ENCODE measurements at places on chromosomes 3 and 15.

GRCh38 chr15:75834021-75834420 is 9.2 kb upstream of the UBE2Q2 start:
- no peak for DNase-seq
- peaks cover 6% of the 10 kb centered on the region for H3K4me1 ChIP-seq
- no peaks in the 10 kb centered on the region for H3K27me3 ChIP-seq
- H3K27ac ChIP-seq: no peak overlapping the region
- no peaks in the 10 kb centered on the region for H3K36me3 ChIP-seq

DNA sequence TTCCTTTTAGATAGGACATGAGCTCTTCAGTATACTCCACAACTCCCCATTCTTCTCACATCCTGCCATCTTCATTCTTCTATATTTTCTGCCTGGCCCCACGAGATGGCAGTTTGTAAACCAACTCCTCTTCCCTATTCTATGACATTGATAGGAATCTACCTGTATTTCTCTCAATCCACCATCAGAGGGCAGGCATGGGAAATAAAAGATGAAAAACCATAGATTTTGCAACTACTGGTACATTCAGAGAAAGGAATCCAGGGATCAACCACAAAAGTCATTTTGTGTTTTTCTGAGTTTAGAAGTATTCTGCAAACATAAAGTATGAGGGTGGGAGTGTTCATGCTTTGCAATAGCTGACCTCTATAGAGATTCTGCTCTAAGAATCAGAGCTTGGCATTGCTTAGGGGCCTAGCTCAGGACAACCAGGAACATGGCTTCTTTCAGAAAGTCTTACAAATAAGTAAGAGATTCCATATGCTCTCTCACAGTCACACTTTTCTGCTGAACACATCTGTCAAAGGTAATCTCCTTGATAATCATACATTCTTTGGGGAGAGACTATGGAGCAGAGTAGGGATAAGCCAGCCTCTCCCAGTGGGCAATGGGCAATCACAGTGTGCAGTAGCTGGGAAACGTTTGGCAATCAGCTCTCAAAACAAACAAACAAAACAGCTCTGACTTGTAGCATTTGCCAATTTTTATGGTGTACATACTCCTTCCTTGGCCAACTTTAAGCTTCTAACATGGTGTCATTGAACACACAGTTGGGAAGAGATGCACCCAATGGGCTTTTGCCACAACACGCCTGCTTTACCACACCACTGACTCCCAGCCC is 43.1 kb upstream of the SLC25A36 start:
- H3K4me3 ChIP-seq: no peak overlapping the region
- no peaks in the 10 kb centered on the region for H3K36me3 ChIP-seq

DNA sequence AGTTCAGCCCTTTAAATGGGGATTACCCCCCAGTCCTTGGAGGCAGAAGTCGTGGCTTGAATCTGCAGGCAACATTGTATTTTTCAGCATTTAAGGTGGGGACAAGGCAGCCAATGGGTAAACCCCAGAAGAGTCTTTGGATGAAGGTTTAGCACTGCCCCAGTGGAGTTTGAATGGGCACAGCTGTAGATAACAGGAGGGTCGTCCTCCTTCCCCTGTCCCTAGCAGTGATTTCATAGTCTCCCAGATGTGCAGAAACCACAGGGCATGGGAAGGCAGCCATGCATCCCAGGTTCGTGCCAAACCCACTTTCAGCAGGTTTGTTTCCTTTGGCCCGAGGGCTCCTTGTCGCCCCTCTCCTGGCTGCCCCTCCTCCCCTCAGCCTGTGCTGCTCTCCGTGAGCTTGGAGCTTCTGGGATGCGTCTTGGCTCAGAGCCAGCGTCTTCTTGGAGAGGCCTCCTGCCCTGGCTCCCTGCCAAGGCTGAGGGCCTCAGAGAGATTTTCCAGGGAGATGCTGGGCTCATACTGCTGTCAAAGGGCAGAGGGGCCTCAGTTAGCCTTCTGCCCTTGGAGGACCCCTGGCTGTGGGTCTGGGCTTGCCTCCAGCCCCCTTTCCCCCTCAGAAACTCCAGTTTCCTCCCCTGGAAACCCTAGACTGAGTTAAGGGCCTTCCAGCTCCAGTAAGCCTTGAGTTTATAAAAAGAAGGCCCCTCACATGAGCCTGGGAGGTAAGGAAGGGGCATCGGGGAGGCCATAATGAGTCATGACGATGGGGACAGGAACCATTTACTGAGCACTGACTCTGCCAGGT is 48.9 kb upstream of the POLG start:
- H3K4me1 ChIP-seq: peaks cover 35% of the 10 kb centered on the region
- no peak overlapping the region for H3K4me3 ChIP-seq
- no peak overlapping the region for H3K27ac ChIP-seq
- no peak for DNase-seq

GRCh38 chr3:146521394-146521793 is 23.0 kb downstream of the PLSCR1 start:
- H3K4me1 ChIP-seq: peaks cover 7% of the 10 kb centered on the region
- no peak for DNase-seq
- no peaks in the 10 kb centered on the region for H3K36me3 ChIP-seq
- no peak overlapping the region for H3K27ac ChIP-seq
- no peaks in the 10 kb centered on the region for H3K27me3 ChIP-seq

GRCh38 chr3:71723452-71724170 is 1.6 kb downstream of the EIF4E3 start:
- H3K27ac ChIP-seq: no peak overlapping the region
- H3K4me3 ChIP-seq: no peak overlapping the region
- H3K27me3 ChIP-seq: peaks cover 3% of the 10 kb centered on the region
- peaks cover 5% of the 10 kb centered on the region for H3K4me1 ChIP-seq
- H3K36me3 ChIP-seq: no peaks in the 10 kb centered on the region

DNA sequence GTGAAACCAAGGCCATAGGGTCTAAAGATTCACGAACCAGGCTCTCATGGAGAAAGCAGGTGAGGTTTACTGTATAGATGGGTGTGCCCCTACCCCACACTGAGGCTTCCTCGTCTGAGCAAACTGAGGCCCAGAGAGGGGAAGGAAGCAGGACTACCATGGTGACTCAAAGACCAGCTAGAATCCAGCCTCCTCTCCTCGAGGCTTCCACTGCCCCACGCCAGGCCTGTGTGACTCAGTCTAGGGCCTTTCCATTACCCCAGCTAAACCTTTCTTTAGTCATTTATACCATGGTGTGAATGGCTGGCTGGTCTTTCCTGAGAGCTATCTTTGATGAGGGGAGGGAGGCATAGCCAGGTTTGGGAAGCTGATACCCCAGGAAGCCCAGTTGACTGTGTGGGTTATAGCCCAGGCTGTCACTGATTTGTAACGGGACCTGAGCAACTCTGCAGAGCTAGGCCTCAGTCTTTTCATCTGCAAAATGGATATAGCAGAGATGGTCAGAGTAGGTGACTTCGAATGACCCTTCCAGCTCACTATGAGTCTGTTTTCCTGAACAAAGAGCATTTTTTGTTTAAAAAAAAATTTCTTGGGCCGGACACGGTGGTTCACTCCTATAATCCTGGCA is 3.0 kb upstream of the RHO start:
- no peak for DNase-seq
- H3K4me1 ChIP-seq: peaks cover 4% of the 10 kb centered on the region
- H3K4me3 ChIP-seq: no peak overlapping the region

- no peaks in the 10 kb centered on the region for H3K36me3 ChIP-seq
- H3K4me1 ChIP-seq: no peaks in the 10 kb centered on the region
- H3K4me3 ChIP-seq: no peak overlapping the region
Observed at GRCh38 chr3:178075344-178075743, 460.9 kb upstream of the KCNMB2 start.

All from H1 (cell line).